ENCODE measurements at places on chromosomes 2 and 18. TPM values are rescaled to one million over a fixed set of nuclear protein-coding genes. Genes with fewer than 3 reads are reported as not detected.

- peak overlapping the region; percentile 81 for H3K27ac ChIP-seq
- peak; percentile 42 for DNase-seq
- peaks cover 3% of the 10 kb centered on the region for H3K4me1 ChIP-seq
- peak overlapping the region; percentile 87 for H3K4me3 ChIP-seq
- H3K27me3 ChIP-seq = peaks cover 2% of the 10 kb centered on the region
These were observed 2.1 kb downstream of the PDIA6 start for GRCh38 chr2:10810202-10811161.

- H3K36me3 ChIP-seq = no peaks in the 10 kb centered on the region
- no peak for DNase-seq
- H3K4me1 ChIP-seq = no peaks in the 10 kb centered on the region
- no peak overlapping the region for H3K4me3 ChIP-seq
- no peaks in the 10 kb centered on the region for H3K27me3 ChIP-seq
These were observed 106.8 kb upstream of the SPATS2L start for GRCh38 chr2:200199576-200200263.

DNA sequence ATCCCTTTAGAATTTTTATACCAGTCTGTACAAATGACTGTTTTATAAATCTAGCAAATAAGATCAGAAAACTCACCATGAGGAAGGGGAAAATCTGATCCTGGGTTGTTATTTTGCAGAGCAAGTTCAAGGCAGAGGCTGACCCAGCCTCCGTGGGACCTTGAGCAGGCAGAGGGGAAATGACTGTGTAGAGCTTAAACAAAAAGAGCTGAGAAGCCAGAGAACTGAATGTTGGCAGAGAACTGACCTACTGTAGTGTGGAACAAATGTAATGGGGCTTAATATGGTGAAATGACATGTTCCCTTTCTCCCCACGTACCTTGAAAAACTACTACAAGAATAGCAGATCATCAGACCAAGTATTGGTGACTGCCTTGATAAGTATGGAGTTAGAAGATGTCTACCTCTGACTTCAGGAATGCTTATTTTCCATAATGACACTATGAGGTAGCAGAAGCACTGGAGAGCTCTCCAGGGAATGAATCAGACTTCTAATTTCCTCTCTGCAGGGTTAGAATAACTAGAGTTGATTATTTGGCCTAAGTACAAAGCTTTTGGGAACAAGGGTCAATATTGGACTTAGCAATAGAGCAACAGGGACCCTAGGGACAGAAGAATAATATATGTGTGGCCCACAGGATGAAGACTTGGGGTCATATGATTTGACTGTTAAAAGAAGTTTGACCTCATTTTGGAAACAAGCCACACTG lies 304.4 kb downstream of the CCDC178 start:
- H3K4me1 ChIP-seq = no peaks in the 10 kb centered on the region
- H3K27ac ChIP-seq = no peak overlapping the region
- DNase-seq = peak; percentile 43

DNA sequence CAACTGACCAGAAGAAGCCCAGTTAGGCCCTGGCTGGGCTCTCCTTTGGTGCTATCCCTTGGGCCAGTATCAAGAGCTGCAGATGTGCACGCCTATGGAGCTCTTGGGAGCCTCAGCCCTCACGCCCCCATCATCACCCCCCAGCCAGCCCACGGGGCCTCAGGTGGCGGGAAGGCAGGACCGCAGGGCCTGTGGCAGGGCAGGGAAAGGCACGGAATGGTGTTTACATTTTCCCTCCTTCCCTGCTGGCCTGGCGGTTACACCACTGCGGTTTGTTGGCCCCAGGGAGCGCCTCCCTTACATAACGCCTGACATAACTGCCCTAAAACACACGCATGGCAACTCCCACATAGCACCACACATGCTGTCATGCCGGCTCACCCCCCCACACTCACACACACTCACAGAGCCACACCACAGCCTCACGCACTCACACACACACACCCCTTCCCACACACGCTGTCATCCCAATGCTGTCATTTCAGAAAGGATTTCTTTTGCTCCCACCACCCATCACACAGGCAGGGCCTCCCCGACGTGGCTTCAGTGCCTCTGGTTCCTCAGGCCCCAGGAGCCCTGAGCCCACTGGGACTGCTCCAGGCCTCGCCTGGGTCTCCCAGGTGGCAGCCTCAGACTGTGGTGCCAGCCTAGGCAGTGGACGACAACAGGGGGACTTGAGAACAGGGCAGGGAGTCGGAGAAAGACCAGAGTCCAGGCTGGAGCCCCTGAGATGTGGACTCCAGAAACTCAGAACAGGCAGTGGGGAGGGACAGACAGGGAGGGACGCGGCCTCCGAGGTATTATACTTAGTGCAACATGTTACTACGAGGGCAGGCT lies 15.7 kb downstream of the ZFP36L2 start:
- no peaks in the 10 kb centered on the region for H3K36me3 ChIP-seq
- H3K27ac ChIP-seq = no peak overlapping the region

- no peak for DNase-seq
- no peaks in the 10 kb centered on the region for H3K4me1 ChIP-seq
- no peaks in the 10 kb centered on the region for H3K27me3 ChIP-seq
- H3K4me3 ChIP-seq = no peak overlapping the region
- no peaks in the 10 kb centered on the region for H3K36me3 ChIP-seq
These were observed 277.6 kb upstream of the CXCR4 start for GRCh38 chr2:136395582-136395981.

- no peaks in the 10 kb centered on the region for H3K27me3 ChIP-seq
- H3K4me1 ChIP-seq = no peaks in the 10 kb centered on the region
- H3K4me3 ChIP-seq = no peak overlapping the region
- no peak for DNase-seq
- H3K36me3 ChIP-seq = no peaks in the 10 kb centered on the region
- no peak overlapping the region for H3K27ac ChIP-seq
These were observed 393.9 kb downstream of the LRRTM1 start for GRCh38 chr2:79910643-79911042.

DNA sequence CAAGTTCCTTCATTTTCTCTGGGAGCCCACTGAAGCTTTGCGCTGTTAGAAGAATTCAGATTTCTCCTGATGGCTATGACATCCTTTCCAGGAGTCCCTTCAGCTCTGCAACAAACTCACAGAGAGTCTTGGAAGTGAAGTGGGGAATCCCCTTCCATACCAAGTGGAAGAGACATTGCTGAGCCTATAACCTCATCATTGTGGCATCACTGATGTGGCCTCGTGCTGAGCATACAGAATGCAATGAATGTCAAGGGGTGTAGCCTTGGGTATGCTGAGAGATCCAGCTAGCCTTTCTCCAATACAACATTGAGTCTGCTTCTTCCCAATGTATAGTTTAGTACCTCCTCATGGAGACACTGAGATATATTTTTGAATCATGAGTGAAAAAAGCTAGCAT lies 311.1 kb upstream of the RAB12 start:
- peak; percentile 16 for DNase-seq
- H3K36me3 ChIP-seq = no peaks in the 10 kb centered on the region
- no peaks in the 10 kb centered on the region for H3K4me1 ChIP-seq
- no peaks in the 10 kb centered on the region for H3K27me3 ChIP-seq

GRCh38 chr2:173719471-173719870 lies 245.7 kb downstream of the SP3 start:
- H3K36me3 ChIP-seq = no peaks in the 10 kb centered on the region
- DNase-seq = peak; percentile 18
- H3K27ac ChIP-seq = no peak overlapping the region

Gene UPP2
- total RNA-seq = not detected

Gene CIB4
- not detected for total RNA-seq
